ENCODE measurements at places on chromosomes 11 and 22. TPM values are rescaled to one million over a fixed set of nuclear protein-coding genes. Genes with fewer than 3 reads are reported as not detected.

GRCh38 chr22:19793661-19794310 is 33.2 kb downstream of the TBX1 start:
- no peak for DNase-seq

Gene MYBPC3
- total RNA-seq: not detected

GRCh38 chr22:36235585-36235984 is 3.7 kb downstream of the APOL2 start:
- DNase-seq: no peak

GRCh38 chr11:23212807-23213206 is 352.5 kb upstream of the CCDC179 start:
- no peak for DNase-seq

Gene KDM2A
- total RNA-seq: 28.1 TPM

GRCh38 chr22:49659924-49660315 is 167.8 kb downstream of the BRD1 start:
- DNase-seq: no peak

DNA sequence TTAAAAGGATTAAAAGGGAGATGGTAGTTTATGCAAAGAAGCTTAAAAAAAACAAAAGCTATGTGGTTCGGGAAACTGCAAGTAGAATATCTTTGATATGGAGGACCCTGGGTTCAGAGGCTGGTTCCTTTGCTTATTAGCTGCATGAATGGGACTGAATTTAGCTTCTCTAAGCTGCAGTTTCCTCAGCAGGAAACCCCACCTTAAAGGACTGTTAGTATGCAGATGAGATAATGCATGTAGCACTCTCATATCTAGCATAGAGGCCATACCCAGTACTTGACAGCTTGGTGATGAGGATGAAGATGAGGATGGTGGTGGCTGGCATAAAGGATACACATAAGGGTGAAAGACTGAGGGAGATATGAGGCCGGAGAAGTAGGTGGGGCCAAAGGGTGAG is 134.6 kb downstream of the RRAS2 start:
- DNase-seq: no peak

DNA sequence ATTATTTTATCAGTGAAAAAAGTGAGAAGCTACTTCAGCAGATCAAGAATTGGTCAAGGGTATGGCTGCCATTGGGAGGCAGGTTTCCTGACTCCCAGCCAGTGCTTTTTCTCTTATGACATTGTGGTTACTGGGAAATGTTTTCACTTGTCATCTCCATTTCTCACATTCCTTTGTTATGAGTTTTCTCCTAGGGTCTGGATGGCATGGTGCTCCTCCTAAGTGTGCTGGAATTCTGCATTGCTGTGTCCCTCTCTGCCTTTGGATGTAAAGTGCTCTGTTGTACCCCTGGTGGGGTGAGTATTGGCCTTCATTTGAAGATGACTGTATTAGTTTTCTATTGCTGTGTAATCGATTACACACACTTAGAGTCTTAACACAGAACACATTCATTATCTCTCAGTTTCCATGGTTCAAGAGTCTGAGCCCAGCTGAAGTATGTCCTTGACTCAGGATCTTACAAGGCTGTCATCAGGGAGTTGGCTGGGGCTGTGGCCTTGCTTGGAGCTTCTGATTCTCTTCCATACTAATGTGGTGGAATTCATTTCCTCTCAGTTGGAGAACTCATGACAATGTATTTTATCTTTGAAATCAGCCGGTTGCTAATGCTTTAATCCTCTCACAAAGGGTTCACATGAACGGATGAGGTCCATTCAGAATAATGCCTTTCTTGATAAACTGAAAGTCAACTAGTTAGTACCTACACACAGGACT is 21.0 kb upstream of the MS4A6E start:
- peak; percentile 4 for DNase-seq

DNA sequence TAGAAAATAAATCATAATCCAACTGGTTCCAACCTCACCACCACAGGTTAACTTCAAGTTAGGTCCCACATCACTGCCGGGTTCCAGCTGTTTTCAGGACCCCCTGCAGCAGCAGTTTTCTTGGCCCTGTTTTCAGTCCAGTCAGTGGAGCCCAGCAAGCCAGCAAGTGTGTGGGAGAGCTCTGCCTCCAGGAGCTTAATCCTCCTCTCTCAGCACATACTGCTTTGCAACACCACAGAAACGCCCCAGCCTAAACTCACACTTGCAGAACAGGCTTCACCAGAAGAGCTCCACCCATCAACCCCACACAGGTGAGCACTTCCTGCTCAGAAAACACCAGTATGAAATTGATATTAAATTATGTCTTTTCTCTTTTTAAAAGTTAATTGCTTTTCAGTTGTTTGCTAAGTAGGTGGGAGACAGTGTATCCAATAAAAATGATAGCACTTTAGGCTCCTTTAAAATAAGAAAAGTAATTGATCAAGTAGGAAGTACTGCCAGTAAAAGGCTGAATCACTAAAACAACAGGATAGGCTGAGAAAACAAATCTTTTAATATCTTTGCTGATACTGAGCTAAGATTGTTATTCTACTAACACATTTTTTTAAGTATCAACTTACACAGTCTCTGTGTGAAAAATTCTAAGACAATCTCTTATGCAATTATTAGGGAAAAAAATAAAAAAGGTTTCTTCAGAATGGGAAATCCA is 81.5 kb upstream of the TP53AIP1 start:
- DNase-seq: no peak

DNA sequence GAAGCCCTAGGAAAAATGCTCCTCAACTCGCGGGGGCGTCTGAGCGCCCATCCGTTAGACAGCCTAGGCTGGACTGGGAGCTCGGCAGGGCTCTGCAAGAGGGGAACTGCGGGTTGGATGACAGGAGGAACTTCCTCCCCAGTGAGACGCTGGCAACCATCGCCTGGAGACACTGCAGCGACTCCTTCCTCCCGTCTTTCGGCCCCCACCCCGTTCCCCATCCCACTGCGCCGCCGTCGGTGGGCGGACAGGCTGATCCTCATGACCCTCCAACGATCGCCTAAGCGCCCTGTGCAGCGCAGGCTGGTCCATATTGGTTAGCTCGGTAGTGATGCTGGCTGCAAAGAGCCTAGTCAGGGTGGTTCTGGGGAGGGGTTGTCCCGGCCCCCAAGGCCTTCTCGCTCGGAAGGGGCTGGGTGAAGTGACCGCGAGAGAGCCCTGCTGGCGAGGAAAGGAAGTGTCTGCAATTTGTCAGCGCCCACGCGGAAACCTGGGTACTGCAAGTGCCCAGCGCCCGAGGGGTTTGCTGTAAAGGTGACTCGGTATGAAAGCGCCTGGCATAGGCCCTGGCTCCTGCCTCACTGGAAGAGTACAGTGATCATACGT is 638 bp downstream of the NRGN start:
- no peak for DNase-seq

Gene FAT3
- under 0.01 TPM for total RNA-seq

Gene KDM4F
- total RNA-seq: not detected

GRCh38 chr11:12085371-12086251 is 24.8 kb upstream of the MICAL2 start:
- no peak for DNase-seq

Gene PHLDA2
- total RNA-seq: 2.4 TPM

Gene MGAT3
- not detected for total RNA-seq

- DNase-seq: peak; percentile 73
Observed at GRCh38 chr11:2419638-2420501, 19.3 kb downstream of the TSSC4 start.

DNA sequence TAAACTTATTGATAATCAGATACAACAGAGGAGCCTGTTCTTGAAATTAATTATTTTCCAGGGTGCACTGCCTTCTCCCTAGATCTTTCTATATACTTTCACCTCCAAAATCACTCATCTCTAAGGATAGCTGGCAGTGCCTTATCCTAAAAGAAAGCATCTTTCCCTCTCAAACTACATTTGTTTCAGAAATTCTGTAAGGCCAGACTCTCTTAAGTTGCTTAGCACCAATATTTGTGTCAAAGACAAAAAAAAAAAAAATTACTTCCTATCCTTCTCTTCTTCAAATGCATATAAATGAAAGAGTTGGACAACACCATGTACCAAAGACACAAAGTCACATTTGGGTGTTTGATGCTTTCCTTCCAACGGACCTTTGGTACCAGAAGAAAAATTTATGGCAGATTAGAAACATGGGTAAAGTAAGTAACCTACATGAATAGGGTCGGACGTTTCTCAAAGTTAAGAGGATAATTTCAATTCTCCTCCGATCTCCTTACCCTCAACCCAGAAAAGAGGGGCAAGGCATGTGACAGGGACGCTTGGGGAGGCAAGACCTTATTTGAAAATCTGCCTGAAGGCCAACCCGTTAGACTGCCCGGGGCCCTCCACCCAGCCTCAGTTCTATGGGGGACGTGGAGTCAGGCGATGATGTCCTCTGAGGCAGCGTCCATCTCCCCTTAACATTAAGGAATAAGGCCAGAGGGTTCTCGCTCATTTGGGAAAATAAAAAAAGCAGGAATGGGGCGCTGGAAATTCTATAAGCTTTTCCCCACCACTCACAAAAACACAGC is 66.3 kb downstream of the ETS1 start:
- DNase-seq: no peak

Gene IGLL1
- not detected for total RNA-seq

GRCh38 chr22:17578136-17578754 is 14.9 kb downstream of the SLC25A18 start:
- no peak for DNase-seq

DNA sequence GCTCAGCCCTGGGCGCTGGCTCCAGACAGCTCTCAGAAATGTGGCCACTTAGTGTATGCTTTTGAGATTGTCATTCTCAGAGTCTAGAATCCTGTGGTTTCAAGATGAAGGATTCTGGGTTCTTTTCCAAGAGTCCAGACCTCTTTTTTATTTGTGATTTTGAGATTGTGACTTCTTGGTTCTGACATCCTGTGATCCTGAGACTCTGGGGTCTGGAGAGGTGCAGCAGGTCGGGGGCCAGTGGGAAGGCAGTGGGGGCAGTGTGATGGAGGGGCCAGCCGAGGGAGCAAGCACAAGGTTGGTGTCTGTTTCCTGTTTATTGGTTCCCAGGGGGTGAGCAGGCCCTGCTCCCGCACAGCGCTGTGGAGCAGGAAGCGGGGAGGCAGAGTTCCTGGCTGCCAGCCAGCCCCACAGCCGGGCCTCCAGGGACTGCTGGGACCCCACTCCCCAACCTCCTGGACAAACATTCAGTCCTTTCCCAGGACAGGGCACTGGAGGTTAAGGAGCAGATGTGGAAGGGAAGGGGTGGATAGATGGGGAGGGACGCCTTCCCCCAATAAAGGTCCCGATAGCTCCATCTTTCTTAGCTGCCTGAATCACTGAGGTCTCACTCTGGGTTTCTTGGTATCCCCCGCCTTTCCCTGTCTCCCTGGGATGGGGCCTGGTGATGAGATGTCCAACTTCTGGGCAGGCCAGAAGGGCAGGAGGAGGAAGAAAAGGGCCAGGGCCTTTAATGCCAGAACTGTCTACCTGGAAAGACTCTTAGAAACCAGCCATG is 13.7 kb downstream of the ARHGEF17 start:
- peak; percentile 98 for DNase-seq

Gene CELSR1
- total RNA-seq: 18.6 TPM

- no peak for DNase-seq
Observed at GRCh38 chr11:12591706-12592105, 82.5 kb upstream of the TEAD1 start.

- DNase-seq: peak; percentile 98
Observed at GRCh38 chr11:57424792-57425564, 1.9 kb downstream of the SLC43A3 start.

Gene BET1L
- 14.3 TPM for total RNA-seq

Gene MCAM
- 200 TPM for total RNA-seq

Gene OR6T1
- not detected for total RNA-seq

- DNase-seq: no peak
Observed at GRCh38 chr11:111937461-111937769, 272 bp downstream of the DIXDC1 start.

Gene PKP3
- 0.38 TPM for total RNA-seq

Gene CSNK2A3
- 2.1 TPM for total RNA-seq

DNA sequence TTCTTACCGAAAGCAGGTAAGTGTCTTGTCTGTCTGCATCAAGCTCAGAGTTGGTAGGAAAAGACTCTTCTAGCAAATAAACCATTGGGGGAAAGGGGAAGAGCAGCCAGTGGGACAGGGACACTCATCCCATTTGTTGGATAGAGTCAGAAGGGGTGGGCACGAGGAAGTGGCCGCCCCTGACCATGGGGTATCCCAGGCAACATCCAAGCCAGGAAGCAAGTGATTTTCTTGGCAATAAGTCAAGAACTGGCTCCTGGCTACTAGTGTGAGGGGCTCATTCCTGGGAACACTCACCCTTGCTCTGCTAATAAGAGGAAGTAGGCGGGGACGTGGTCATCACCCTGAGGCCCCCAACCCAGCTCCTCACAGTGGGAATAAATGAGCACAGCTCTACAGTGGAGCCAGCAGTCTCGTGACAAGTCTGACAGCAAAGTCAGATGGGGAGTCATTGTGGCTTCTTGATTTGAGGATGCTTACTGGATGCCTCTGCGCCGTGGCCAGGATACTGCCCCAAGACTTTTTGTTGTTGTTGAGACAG is 6.7 kb downstream of the SLC25A18 start:
- peak; percentile 26 for DNase-seq

DNA sequence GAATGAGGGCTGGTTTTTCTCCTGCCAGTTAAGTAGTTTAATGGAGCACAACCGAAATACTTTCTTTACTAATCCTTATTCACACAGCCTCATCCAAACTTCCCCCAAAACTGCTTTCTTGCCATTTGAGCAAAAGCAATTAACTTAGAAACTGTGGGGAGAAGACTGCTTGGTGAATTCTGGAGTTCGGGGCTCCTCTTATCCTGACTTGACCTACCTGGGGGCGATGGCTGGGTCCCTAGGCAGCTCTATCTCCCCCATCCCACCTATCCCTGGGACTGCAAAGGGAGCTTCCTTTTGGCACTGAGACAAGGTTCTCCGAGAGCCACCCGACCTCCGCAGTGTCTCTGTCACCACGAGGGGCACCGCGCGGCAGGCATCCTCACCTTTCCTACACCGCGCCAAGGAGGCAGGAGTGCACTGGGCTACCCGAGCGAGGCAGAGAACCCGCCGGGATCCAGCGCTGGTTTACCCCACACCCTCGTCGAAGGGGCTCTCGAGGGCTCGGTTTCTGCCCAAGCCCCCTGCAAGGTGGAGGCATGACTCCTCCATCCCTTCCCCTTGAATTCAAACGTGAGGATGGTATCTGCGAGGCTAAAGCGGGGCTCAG is 759 bp downstream of the DESI1 start:
- peak; percentile 26 for DNase-seq

DNA sequence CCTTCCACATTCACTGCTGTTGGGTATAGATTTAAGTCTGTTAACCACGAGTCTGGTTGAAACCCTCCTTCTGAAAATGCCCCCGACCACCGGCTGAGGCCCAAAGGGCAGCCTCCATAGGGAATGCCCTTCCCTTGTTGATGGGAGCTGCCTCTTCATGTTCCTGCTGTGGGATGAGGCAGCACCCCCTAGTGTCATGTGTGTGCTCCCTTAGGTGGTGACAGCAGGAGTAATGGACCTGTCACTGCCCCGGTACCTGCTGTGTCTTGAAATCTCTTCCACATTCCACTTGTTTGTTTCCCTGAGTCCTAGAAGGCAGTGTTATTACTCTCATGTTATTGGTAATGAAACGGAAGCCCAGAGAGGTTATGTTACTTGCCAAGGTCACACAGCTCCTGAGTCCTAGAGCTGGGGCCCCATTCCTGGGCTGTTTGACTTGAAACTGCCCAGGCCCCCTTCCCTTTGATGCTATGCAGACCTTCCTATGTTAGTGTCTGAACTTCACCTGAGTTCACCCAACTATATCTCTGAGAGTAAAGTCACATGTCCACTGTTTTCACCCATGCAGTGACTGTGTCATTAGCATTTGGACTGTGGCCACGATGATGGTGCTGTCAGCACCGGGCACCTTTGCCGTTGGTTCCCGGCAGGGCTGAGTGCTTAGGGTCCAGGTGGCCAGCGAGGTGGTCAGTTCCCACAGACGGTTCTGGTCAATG is 234.3 kb downstream of the TBC1D22A start:
- peak; percentile 31 for DNase-seq

GRCh38 chr22:20562607-20563465 is 55.4 kb downstream of the MED15 start:
- no peak for DNase-seq
